ENCODE measurements at places on chromosomes 7 and 10.

GRCh38 chr7:74658178-74659004, 873 bp downstream of the GTF2I start:
- peak; percentile 75 for DNase-seq

DNA sequence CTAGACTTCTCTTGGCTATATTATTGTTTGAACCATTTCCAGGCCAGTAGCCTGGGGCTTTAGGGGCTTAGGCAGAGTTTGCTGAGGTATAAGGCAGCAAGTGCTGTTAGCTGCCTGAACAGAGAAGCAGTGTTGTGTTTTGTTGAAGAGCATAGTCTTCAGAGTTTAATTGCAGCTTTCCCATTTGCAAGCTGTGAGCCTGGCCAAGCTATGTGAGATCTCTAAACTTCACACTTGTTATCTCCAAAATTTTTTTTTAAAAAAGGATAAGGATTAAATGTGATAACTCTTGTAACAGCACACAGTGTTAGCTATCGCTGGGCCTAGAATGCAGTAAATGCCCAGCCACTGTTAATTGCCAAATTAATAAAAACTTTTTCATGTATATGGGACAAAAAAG, 782.4 kb downstream of the REEP3 start:
- no peak for DNase-seq

- no peak for DNase-seq
Observed at GRCh38 chr7:110071192-110071591, 1019.7 kb upstream of the LRRN3 start.

- DNase-seq = no peak
Observed at GRCh38 chr7:70372768-70373515, 759.0 kb upstream of the GALNT17 start.

DNA sequence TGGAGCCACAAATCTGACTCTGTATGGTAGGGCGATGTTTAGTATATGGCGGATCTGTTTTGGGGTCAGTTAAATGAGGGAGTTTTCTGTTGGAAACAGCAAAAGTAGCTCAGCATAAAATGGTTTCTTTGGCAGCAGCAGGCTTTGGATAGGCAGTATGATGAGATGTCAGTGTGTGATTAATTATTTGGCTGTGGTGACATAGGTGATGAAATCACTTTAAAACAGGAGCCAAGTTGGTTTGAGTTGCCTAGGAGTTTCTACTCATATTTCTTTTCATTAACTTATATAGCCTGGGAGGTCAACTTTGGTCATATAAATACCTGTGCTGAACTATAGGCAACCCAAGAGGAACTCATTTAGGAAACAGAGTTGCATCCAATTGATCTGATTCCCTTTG, 291.2 kb downstream of the LRMDA start:
- DNase-seq = no peak

- no peak for DNase-seq
Observed at GRCh38 chr10:108203905-108204527, 1039.5 kb upstream of the SORCS1 start.

GRCh38 chr10:5692461-5693358, 8.1 kb downstream of the TASOR2 start:
- no peak for DNase-seq

- no peak for DNase-seq
Observed at GRCh38 chr7:33654676-33655075, 250.7 kb upstream of the BMPER start.

- DNase-seq = no peak
Observed at GRCh38 chr10:123537188-123537961, 128.8 kb upstream of the GPR26 start.

GRCh38 chr7:79454361-79454960, 994 bp upstream of the MAGI2 start:
- DNase-seq = no peak

DNA sequence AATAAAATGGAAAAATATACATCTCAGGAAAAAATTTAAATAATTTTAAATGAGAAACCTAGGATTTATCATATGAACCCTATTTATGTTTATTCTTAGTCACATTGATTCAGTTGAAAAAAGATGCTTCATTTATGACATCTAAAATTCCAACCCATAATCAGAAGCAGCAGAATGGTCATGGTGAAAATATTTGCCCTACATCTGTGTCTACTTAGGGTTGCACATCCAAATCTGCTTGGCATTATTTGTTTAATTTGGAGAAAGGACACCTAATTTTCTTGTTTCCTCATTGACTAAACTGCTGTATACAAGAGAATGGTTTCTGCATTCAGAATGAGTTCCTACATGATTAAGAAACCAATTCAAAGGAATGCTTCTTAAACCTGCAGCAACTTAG, 72.9 kb upstream of the SKAP2 start:
- no peak for DNase-seq

- DNase-seq = no peak
Observed at GRCh38 chr7:92313055-92313454, 67.3 kb downstream of the ANKIB1 start.

DNA sequence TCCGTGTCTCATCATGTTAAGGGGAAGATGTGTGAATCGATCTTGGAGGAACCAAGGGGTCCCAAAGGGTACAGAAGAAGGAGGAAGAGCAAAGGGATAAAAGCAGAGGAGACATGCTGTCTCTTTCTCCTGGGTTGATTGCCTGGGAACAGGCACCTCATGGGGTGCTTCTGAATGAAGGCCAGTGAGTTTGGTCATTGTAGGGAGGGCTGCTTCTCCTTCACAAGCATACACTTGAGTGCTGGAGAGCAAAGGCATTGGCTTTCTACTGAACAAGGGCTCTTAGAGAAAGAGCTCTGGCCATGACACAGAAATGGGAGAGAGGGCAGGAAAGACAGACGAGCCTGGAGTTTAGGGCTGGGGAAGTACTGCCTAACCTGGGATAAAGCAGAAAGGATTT, 146.7 kb upstream of the NPY start:
- no peak for DNase-seq

GRCh38 chr7:122618585-122619189, 80.2 kb downstream of the RNF133 start:
- DNase-seq = no peak

- no peak for DNase-seq
Observed at GRCh38 chr10:128606055-128606454, 479.8 kb upstream of the MKI67 start.

DNA sequence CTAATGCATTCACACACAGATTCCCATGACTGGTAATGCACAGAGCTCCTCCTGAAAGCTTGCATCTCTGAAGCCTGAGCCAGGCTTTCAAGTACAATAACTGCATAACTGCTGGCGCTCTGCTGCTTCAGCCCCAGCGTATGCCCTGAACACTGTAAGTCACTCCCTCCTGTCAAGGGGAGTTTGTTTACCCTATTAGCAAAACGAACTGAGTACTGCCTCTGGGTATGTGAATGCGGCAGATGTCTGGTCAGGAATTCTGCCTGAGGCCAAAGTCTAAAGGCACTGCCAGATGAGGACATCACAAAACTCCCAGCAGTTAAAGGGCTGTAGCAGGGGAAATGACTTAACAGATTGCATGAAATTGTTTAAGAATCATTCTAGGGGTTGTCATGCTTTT, 97.7 kb downstream of the NRCAM start:
- no peak for DNase-seq

DNA sequence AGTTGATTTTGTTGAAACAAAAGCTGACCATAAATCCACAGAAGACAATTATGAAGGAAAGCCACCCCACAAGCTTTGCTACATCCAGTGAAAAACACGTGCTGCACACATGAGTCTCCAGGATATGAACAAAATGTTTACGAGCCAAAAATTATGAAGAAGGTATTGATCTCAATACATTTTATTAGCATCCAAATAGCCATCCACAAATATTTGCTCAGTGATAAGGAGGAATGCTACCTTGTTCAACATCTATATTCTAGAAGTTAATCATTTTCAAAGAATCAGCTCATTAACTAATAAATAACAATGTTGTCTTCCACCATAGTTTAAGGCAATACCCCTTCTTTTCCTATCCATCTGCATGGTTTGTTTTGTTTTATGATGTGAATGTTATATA, 42.7 kb downstream of the CALML3 start:
- no peak for DNase-seq

GRCh38 chr10:71383972-71384687, 12.6 kb upstream of the CDH23 start:
- DNase-seq = peak; percentile 76

DNA sequence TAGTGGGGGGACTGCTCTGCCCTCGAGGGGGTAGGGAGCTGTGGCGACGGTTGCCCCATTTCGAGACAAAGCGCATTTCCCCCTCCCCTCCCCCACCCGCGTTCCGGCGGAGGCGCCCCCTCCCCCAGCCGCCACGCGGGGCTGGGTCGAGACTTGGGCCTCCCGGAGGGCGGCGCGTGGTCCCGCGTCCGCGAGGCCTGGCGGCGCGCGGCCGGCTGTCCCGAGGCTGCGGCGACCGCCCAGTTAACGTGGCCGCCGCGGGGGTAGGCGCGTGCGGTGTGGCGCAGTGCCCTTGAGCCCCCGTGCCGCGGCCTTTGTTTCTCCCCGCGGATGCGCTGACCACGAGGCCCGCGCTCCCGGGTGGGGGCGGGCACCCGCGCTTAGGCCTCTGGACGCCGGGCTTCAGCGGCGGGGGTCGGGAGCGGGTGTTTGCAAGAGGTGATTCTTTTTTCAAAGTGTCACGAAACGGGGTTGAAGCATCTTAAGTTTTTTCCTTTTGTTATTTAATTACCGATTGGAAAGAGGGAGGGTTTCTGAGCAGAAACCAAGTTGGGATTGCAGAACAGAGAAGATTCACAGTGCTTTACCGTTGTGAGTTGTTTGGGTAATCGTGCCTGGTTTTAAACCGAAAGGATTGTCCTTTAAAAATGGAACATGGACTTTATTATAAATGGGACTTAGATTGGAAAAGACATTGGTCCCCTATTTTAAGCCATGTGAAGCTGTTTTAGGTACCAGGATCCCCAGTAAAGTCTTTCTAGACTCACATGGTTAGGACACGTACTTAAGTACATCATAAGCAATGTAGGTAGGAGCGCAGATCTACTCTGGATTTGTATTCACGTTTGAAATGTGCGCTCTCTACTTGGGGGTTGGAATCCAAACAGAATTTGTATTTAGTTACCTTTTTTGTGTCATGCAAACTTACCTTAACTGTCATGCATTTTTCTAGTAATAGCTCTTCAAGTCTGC, 760 bp downstream of the CBX3 start:
- peak; percentile 53 for DNase-seq

All from stimulated activated CD4-positive, alpha-beta T cell treated with anti-CD3 and anti-CD28 coated beads, TNF-alpha, amount 100 ng/mL, for 1 hour (primary cell).